CD14-positive monocyte (primary cell): ENCODE measurements at places on chromosomes 4 and X.

DNA sequence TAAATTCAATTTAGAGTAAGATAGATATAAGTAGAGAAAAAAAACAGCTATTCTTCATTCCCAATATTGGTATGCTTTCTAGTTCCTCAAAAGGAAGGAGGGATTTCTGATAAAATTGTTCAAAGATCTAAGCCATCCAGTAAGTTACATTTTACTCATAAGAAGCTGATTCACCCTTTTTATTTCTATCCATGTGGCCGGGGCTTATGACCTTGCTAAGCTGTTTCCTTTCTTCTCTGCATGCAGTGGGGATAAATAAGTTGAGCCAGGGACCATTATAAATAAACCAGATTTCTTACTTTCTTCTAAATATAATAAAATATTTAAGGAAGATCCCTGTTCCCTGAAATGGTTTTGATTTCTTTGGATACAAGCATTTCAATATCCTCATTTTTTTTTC is 502.3 kb downstream of the PDHA2 start:
- DNase-seq = no peak

- no peak for DNase-seq
Measured at GRCh38 chrX:23434356-23434884, 99.8 kb downstream of the PTCHD1 start.

DNA sequence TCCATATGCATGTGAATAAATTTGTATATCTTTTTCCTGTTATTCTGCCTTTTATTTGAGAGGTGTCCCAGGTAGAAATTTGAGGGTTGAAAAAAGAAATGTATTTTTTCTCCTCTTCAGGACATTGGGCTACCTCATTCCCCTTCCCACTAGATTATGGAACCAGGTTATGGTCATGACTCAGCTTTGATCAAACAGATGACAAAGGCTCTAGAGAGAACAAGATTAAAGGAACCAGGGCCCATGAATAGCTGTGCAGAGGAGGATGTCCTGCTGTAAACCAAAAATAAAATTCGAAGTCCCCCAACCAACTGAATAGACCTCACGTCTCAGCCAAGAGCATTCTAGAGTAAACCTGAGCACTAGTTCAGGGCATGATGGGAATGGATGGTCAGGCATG is 313.2 kb downstream of the RAPGEF2 start:
- DNase-seq = no peak

GRCh38 chr4:17511051-17511450 is 839 bp downstream of the QDPR start:
- DNase-seq = no peak

DNA sequence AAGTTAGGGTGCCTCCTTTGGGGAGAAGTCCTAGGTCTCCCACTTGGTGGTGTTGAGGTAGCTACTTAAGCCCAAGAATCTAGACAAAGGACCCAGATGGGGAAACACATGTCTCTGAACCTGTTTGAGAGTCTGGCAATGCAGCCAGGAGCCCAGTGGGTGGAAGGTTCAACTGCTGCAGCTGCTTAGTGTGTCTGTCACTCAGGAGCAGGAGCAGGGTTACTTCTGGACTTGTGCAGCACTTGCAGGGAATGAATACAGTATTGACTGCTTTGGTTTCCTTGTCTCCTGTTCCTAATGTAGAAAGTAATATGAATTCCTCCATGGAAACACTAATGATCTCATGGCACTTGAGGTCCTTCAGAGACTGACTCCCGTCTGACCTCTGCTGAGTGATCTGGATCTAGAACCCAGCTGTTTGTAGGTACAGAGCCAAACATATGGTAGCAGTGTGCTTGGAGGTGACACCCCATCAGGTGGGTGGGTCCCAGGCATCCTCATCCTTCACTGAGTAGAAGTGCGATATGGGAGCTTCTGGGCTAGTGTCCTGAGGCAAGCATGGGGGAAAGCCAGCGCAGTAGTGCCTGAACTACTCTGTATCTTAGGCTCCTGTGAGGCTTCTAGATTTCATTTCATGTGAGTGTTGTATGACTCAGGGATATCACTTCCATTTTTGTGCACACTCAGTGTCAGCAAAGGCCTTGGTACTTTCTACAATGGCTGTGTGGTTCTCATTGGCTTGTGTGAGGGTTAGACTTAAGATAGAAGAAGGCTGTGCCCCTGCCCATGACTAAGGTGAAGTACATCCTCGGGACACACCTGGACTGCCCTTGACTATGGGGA is 85.0 kb upstream of the WDR1 start:
- no peak for DNase-seq

DNA sequence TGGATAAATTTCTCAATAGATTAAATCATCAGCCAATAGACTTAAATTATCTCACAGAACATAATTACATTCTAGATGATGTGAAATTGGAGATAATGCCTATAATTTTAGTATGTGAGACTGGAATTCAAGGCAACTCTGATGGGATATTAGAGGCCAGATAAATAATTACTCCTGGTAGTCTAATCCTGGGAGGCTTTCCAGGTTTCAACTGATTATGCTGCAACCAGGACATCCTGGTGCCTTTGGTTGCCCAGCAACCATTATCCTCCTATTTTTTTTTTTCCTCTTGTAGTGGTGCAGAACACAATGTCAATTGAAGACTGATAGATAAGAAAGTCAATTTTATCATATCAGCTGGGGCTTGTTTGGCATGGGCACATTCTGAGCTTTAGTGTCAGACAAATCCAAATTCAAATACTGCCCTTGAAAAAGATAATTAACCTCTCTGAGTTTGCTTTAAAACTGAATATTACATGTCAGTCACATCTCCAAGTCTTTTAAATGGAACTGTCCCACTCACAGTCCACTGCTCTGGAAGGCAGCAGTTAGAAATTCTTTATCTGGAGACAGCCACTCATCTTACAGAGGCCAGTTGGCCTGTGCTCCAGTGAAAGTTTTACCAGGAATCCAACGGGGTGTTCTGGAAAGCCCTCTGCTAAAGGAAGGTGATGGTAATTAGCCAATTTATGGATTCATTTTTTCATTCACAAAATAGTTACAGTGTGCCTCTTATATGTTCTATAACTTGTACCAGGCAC is 95.3 kb upstream of the GUCY1A1 start:
- DNase-seq = no peak
